Activated effector memory CD4-positive, alpha-beta T cell treated with anti-CD3 and anti-CD28 coated beads, Interleukin-2, amount 50 U/mL, for 16 hours (primary cell): ENCODE measurements at places on chromosomes 3 and 15.
A peak's percentile ranks its signal among the peaks of the same experiment; 100 is the strongest.

DNA sequence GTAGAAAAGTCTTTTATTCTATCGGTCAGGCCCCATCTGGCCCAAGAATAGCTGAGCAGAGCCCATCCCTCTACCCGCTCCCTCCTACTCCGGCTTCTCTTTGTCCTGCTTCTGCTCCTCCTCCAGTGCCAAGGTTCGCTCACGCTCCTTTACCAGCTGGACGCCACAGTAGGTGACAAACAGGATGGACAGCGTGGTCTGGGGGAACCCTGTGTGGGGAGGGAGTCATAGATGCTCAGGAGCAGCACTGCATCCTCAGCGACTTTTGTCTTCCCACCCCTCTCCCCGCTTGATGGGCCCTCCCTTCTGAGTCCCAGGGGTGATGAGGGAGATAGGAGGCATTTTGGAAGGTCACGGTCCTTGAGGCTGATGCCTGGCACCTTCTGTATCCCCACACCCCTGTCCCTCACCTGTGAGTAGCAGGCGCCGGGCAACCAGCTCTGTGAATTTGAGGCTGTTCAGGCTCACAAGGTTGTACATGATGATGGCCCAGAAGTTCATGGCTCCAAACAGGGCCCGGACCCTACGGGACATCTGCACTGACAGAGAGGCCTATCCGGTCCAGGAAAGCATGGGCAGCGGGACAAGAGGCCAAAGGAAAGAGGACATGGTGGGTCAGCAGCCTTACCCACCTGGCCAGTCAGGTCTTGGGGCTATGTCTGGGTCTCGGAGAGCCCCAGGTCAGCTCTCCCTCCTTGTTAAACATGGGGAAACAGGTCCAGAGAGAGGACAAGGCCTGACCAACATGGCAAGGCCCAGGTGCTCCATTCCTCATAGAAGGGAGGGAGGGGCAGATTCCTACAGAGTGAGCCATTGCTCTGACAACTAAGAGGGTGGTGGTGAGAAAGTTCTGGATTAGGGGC, 7.6 kb downstream of the KLHL40 start:
- peak; percentile 51 for DNase-seq

DNA sequence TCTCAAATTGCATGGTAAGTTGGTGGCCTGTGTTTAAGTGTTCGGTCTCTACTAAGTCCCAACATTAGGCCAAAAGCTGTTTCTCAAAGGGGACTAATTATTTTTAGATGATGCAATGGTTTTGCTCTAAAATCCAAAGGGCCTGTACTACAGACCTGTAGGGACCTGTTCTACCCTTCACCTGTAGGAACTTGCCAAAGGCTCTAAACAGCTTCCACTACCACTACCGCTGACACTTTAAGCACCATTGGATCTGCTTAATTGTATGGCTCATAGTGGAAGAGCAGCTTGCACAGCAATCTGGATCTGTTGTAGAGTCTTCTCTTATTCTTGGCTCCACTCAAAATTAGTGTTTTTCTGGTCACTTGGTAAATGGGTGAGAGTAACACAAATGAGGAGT, 346.8 kb downstream of the EPHA6 start:
- DNase-seq = no peak

- DNase-seq = no peak
These were observed 963.2 kb downstream of the ROBO2 start for GRCh38 chr3:78003090-78003489.

DNA sequence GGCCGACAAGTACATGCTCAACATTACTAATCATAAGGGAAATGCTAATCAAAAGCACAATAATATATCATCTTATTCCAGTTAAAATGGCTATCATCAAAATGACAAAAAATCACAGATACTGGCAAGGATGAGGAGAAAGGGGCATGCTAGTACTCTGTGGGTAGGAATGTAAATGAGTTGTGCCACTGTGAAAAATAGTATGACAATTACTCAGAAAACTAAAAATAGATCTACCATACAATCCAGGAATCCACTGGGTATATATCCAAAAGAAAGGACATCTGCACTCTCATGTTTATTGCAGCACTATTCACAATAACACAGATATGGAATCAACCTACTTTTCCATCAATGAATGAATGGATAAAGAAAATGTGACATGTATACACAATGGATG, 1256.5 kb downstream of the SI start:
- no peak for DNase-seq

DNA sequence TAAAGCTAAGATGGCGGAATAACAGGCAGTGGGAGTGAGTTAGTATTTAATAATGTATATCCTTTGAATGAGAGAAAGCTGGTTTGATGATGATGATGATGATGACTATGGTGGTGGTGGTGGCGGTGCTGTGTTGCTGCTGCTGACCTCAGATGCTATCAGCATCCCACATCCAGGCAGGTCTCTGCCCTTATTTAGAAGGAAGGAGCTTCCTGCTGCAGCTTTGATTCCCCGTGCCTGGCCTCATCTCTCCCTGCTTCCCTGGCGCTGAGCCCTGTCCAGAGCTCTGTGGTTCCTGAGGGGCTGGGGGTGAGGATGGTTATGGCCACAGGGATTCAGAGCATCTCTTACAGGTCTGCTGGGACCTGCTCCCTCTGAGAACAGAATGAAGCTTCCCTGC, 73.1 kb downstream of the RAB11A start:
- DNase-seq = no peak

GRCh38 chr3:187995043-187995400, 158.9 kb upstream of the LPP start:
- DNase-seq = no peak

DNA sequence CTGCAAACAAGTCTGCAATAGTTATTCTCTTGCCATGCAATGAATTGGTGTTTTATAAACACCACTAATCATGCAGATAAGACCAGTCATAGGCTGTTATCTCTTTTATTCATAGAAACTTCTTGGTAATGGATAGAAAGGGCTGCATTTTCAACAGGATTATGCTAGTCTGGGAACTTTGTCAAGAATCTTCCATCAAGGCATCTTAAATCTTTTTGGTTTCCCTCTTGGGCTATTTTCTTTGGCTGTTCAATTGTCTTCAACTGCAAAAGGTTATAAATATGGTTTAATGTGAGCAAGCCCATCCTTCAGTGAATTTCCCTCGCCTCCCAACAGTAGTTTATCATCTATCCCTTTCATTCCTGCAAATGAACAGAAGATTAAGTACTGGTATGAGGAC, 59.0 kb upstream of the MINAR1 start:
- no peak for DNase-seq

- DNase-seq = no peak
These were observed 27.3 kb downstream of the PTPN23 start for GRCh38 chr3:47407896-47408838.

GRCh38 chr3:141366285-141367037, 1.8 kb upstream of the ZBTB38 start:
- no peak for DNase-seq

DNA sequence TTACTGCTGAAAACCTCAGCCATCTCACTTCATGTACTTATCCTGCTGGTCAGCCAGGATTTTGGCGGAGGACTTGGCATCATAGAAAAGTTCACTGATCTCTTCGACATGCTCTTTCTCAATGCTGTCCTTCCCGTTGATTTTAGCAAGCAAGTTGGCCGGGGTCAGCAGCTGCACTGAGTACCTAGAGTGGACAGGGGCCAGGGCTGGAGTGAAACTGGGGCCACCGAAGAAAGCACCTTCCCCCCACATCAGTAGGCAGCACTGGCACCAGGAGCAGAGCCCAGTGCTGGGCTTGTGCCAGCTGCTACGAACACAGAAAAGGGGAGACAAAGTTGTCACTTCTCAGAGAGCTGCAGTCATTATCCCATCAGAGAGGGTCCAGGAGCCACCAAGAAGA, 29.0 kb downstream of the SEC61A1 start:
- no peak for DNase-seq

GRCh38 chr15:68933001-68933400, 2.7 kb downstream of the SPESP1 start:
- DNase-seq = no peak

- DNase-seq = no peak
These were observed 284.0 kb downstream of the EPHB1 start for GRCh38 chr3:135079095-135079494.

DNA sequence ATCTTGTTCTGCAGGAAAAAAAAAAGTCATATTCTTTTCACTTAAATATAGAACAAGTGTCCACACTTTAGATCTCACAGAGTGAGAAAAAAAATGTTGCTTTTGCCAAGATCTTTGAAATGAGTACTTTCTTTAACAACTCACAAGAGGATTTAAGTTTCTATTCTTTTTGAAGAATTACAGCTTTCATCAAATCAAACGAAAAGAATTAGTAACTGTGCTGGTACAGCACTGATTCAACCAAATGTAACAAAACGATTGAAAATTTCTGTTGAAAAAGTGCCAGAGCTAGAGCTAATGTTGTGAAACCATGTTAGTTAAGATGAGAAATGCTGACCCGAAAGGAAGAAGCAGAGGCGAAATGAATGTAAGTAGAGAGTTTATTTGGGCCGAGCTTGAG, 300.2 kb downstream of the GABRB3 start:
- no peak for DNase-seq

- DNase-seq = no peak
These were observed 9.8 kb downstream of the TFG start for GRCh38 chr3:100719136-100719535.

DNA sequence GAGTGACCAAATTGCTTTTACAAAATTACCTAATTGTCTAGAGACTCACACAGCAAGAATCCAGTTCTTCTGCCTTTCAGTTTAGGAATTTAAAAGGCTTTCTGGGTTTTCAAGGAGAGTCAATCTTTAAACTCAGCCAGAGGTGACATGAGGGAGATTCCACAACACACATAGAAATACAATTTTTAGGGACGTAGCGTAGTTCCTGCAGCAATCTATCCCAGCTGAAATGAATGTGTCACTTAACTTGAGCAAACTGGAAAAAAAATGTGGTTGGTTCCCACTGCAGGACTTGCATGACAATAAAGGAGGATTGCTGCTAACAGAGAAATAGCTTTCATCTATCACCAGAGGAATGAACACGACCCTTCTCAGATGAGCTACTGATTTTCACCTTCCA, 269.7 kb downstream of the OTOL1 start:
- no peak for DNase-seq

GRCh38 chr15:38029736-38030135, 95.3 kb downstream of the TMCO5A start:
- no peak for DNase-seq

GRCh38 chr3:188211476-188211875, 57.5 kb downstream of the LPP start:
- DNase-seq = no peak

- no peak for DNase-seq
These were observed 1020.5 kb downstream of the OTOL1 start for GRCh38 chr3:162517110-162517509.

DNA sequence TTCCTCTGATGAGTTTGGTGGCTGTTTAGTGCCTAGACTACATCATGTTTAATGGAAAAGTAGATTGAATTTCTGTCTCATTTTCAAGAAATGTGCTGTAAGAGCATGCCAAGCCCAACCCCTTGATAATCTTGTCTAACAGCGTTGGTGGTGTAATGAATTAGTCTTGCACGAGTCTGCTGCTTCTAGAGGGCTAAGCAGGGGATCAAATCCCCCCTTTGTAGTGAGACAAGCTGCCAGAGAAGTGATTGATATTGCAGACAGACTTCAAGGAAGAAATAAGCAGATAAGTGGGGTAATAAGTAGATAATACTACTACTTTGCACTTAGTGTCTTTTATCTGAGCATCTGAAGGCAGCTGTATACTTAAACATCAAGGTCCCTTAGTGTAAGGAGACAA, 141.4 kb downstream of the TP63 start:
- DNase-seq = no peak

GRCh38 chr3:118974356-118975097, 60.1 kb downstream of the IGSF11 start:
- no peak for DNase-seq

DNA sequence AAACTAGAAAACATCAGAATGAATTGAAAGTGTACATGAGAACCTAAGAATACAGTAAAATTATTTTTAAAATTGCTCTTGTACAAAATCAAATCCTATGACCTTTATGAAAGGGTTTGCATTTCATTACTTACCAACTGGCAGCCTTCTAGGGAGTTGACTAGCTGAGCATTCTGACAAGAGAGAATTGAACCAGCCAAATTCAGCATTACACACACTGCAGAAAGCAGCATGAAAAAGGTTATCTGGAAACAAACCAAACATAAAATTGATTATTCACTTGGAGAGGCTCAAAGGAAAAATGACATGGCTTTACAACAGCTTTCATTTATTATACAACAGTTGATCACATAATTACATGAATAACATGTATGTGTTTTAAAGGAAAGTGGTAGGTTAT, 17.4 kb downstream of the NSMCE3 start:
- DNase-seq = no peak

- no peak for DNase-seq
These were observed 273.9 kb downstream of the ADAMTSL3 start for GRCh38 chr15:83927704-83928391.

- no peak for DNase-seq
These were observed 20.0 kb upstream of the BLM start for GRCh38 chr15:90697175-90697574.

DNA sequence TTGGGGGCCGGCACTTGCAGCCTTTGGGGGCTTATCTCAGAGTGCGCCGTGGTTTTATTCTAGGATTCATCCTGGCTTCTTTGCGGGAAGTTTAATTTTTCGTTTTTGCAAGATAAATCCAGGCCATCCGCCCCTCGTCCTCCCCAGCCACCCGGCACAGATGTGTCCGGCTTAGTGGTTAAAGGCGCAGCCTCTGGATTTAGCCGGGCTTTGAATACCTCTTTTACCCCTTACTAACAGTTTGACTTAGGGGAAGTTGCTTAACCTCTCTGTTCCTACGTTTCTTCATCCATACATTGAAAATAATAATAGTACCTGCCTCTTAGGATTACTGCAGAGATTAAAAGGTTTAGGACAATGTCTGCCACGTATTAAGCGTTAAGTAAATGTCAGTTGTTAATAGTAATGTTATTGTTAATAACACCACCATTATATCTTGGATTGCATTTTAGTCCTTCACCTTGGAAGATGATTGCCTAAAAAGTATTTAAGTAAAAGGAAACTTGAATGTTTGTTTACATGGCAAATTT, 714 bp downstream of the ECT2 start:
- no peak for DNase-seq

GRCh38 chr3:20975188-20975651, 775.8 kb downstream of the ZNF385D start:
- no peak for DNase-seq

- no peak for DNase-seq
These were observed 41.0 kb downstream of the MEGF11 start for GRCh38 chr15:66212563-66212921.

DNA sequence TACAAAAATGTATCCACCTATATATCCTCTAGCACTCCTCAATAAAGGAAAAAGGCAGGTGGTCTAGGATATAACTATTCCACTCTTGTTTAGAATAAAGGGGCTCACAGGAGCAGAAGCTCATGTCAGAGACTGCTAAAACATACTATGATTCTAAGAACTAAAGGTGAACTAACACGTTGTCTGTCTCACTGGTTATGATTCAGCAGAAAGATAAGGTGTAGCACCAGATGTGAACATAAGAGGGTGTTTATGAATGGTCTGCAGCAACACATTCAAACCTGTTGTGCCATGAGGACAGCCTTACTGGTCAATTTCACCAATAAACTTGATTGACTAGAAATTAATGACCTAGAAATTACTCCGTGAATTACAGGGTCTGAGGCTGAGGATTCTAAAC, 4.6 kb downstream of the PEX11A start:
- no peak for DNase-seq

- DNase-seq = no peak
These were observed 90.2 kb downstream of the DCUN1D1 start for GRCh38 chr3:182889948-182890629.

- no peak for DNase-seq
These were observed 406.7 kb downstream of the OCA2 start for GRCh38 chr15:27692438-27692837.
